ENCODE measurements at places on chromosomes 2 and 18.

GRCh38 chr18:62759704-62760402 is 44.5 kb downstream of the PHLPP1 start:
- DNase-seq = peak; percentile 12

- peak; percentile 62 for DNase-seq
These were observed 145.2 kb downstream of the DTNB start for GRCh38 chr2:25528173-25528572.

- DNase-seq = peak; percentile 85
These were observed 21.4 kb upstream of the RHOB start for GRCh38 chr2:20425371-20425881.

GRCh38 chr18:9779630-9780029 is 71.5 kb downstream of the RAB31 start:
- no peak for DNase-seq

DNA sequence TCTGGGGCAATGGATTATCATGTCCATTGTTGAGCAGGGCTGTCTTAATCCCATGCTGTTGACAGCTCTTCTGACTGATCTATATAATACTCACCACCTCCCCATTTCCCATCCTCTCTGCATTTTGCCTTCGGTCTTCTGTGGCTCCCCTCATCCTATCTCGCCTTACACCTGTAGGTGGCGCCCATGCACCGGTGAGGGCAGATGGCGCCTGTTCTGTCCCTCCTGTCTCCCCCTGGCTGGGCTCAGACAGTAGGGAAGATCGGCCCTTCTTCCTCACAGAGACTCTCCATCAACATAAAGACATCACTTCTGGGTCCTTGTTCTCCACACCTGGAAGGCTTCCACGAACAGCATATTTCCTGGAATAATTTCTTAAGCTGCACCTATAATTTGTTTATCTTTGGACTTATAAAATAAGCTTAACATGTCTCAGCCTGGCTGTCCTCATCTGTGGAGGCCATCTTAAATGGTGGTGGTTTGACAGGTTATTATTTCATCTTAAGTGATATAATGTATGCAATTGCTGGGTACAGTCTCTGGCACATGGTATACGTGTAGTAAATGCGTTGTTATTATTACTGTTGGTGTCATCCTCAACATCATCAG is 10.9 kb upstream of the CDH20 start:
- DNase-seq = peak; percentile 22

GRCh38 chr2:27435628-27436027 is 6.6 kb upstream of the KRTCAP3 start:
- DNase-seq = no peak

DNA sequence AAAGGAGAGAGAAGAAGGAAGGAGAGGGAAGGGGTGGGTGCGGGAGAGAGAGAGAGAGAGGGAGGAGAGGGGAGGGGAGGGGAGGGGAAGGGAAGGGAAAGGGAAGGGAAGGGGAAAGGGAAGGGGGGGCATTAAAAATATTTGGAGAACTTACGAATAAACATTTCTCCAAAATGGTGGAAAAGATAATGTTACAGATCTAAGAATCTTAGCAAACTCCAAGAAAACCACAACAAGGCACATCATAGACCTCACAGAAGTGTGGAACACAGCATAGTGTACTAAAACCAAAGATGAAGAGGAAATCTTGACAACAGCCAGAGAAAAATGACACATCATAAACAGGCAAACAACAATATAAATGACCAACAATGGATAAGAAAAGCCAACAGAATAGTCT is 83.1 kb downstream of the CRACDL start:
- no peak for DNase-seq

- DNase-seq = no peak
These were observed 13.1 kb downstream of the PIEZO2 start for GRCh38 chr18:11136241-11136640.

DNA sequence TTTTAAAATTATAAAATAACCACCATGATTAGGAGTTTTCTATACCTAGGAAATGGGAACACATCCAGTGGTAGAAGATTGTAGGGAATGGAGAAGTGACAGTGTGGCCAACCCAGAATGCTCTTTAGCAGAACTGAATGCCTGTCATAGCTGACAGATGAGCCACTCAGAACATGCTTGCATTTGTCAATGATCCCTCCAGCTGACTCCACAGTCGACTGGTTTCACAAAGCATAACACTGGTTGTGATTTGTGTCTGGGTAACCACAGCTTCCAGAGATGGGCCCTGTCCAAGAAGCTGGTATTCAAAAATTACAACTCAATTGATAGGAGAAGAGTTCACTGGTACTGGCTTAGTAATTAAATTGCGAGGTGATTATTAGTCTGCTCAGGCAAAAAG is 9.0 kb upstream of the CTIF start:
- peak; percentile 40 for DNase-seq

DNA sequence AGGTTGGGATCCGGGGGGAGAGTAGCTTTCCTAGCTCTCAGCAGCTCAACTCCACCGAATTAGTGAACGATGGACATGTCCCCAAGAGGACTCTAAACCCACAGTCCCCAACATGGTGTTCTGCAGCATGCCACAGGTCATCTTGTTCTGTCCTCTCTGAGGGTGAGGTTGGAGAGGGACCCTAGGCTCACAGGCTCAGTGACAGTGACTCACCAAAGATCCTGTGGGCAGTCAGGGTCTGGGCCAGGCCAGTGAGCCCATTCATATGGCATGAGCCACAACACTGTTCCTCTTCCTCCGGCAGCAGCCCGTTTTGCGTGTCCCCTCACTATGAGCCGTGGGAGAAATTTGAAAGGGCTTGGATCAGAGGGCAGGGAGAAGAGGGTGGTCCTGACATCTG is 2.8 kb upstream of the SLC20A1 start:
- no peak for DNase-seq

DNA sequence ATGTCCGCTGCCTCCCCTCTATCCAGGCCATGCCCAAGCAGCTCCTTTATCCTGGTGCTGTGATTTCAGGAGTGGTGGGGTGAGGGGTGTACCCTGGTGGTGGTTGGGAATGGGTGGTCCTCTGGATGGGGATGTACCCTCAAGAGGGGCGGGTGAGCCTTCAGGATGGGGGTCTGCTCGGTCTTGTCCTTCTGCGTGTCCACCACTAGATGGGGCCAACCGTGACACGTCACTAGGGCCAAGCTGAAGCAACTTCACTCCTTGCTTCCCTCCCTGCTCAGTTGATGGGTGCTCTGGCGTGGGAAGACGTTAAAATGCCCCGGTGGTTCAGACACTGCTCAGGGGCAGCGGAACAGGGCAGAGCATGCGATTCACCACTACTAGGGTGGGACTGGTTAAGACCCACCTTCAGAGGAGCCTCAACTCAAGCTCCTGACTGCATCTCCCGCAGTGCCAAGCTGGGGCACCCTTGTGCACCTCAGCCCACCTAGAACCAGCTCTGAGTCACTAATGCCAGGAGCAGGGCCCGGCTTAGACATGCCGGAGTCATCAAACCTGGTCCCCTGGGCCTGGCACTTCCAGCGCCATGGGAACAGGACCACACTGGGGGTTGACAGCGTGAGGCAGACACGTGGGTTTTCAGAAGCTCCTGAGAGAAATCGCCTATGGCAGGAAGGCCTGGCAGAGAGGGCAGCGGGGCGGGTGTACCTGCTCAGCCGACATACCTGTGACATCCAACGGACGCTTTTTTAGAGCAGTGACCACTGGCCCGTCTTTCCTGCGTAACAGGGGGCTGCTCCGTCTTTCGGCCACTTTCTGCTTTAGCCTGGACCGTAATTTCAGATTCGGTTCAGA is 256.7 kb downstream of the HDAC4 start:
- peak; percentile 18 for DNase-seq

- no peak for DNase-seq
These were observed 570 bp downstream of the C1QL2 start for GRCh38 chr2:119157850-119158511.

DNA sequence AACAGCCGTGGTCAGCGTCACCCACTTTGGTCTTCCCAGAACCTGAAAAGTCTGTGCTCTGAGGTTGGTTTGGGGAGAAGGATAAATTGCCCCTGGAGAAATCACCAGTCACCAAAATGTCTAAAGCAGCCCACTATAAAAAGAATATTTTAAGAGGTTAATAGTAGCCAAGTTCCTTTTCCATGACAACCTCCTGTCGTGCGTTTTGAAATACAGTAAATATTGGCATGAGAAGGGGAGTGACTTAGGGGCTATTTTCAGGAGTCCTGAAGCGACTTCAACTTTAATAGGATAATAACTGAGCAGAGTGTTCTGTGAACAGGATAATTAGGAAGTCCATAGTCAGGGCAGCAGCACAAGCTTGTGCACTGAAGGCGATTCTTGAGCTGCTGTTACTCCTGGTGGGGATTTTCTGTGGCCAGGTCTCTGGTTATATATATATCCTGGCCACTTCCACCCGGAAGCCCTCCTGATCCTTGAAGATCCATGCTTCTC is 49.3 kb downstream of the RNF144A start:
- no peak for DNase-seq

GRCh38 chr2:174344716-174345461 is 10.1 kb downstream of the SP9 start:
- DNase-seq = peak; percentile 55

DNA sequence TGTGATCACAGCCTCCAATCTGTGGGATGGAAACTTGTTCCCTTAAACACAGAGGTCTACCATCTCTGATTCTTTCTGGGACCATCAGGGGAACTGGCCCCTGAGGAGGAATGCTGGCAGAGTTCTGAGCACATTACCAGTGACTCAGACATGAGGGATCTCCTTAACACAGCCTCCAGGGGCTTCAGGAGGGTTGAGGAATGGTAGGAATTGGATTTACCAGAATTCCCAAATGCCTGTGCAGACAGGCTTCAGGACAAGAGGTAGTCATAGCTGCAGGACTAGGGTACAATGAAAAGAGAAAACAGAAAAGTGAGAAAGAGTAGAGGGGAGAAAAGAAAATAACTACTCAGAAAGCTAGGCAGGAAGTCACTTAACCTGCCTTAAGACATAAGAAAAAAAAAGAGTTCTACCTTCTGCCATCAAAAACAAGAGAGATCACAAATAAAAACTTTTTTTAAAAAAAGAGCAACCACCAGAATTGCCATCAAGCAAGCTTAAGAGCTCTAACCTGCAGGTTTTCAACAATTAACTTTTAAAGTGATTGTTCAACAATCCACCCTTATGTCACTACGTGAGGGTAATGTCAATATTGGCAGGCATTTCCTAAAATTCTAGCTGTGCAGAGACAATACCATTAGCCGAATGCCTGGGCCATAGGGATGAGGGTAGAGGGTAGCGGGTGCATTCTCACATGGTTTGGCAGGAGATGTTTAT is 524.4 kb downstream of the BCL11A start:
- no peak for DNase-seq

GRCh38 chr2:67835266-67835665 is 227.5 kb downstream of the C1D start:
- no peak for DNase-seq

DNA sequence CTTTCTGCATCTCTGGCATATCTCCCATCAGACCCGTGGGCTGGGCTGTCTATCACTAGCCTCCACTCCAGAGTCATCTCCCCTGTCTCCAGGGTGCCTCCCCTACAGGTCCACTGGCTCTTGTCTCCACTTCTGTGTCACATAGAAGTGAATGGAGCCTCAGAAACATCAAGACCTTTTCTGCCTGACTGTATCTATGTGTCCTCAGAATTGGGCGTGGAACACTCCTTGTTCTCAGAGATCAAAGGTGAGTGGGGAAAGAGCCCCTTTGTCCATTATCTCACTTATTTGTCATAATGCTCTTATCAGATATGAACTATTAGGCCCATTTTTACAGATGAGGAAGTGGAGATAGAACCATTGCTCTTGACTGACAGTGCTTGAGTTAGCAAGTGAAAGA is 211.0 kb downstream of the CYRIA start:
- no peak for DNase-seq

GRCh38 chr18:50057009-50057408 is 137.9 kb downstream of the MYO5B start:
- DNase-seq = no peak

DNA sequence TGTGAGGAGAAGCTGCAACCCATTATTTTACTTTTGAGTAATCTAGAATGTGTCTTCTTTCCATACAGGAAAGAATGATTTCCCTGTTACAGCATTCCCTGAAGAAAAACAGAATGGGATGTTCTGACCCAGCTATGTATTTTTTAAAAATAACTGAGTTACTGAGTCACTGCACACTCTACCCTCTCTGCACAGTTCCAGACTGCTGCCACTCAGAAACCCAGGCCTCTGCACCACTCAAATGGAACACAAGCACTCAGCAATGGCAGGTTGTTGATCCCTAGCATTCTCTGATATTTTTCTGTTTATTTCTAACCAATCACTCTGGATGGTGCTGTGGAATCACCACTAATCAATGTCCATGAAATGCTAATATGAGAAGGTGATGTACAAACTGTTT is 1300.0 kb upstream of the FAM98A start:
- no peak for DNase-seq

DNA sequence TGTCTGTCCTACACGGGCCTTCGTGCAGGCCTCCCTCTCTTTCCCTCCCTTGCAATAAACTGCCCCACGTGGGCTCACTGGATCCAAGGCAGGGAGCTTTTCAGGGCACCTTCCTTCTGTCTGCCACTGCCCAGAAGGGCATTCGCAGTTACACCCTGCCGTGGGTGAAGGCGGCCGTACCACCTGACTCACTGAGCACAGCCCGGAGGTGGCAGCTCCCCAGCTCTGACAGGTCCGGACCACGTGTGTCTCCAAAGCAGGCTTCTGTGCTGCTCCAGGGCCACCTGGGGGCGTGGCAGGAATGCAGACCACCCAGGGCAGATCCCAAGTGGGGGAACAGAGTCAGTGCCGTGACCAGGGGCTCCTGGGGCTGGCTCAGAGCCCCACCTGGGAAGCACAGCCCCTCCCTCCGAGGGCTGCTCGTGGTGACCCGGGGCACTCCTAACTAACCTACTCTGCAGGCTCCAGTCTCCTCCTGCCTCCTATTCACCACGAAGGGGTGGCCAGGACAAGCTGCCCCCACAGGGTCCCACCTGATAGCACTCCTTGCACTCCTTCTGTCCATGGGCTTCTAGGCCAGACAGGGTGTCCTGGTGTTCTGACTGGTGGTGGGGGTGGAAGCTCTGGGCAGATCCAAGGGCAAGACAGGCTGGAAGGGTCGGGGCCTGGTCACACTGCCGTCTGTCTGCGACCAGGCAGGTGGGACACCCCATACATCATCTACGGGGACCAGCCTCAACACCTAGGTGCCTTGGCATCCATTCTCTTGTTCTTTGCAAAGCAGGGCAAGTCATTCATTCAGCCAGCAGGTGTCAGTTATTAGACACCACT is 9.7 kb downstream of the SNED1 start:
- no peak for DNase-seq

DNA sequence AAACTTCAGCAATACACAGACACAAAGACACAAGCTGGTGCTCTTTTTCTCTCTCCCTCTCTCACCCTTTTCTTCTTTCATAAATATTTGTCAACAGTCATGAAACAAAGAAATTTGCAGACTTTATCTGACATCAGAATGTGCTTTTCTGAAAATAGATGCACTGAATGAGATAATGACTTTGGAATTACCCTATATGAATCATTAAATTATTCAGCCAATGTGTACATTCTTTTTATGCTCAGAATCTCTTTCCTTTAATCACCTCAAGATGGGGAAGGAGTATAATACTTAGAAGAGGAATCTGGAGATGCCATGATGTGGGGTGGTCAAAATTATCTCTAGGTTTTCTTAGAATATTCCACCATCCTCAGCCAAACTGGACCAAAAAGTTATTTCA is 289.9 kb downstream of the LRRTM1 start:
- peak; percentile 22 for DNase-seq
